ENCODE measurements at places on chromosomes 6 and 20.

DNA sequence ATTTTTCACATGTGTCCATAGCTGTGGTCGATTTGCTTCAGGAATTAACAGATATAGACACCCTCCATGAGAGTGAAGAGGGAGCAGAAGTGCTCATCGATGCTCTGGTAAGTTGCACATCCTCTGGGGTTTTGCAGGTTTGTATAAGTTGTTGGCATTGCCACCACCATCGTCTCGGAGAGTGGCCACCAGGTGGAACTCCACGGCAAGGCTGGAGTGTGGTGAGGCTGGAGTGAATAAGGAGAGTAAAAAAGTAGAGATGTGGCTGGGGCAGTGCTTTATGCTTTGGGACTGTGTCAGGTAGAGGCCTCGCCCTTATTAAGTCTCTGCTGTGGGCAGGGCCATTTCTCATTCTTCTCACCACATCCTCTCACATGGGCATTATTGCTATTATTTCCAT is 63.7 kb downstream of the CTNNBL1 start:
- no peak for DNase-seq

DNA sequence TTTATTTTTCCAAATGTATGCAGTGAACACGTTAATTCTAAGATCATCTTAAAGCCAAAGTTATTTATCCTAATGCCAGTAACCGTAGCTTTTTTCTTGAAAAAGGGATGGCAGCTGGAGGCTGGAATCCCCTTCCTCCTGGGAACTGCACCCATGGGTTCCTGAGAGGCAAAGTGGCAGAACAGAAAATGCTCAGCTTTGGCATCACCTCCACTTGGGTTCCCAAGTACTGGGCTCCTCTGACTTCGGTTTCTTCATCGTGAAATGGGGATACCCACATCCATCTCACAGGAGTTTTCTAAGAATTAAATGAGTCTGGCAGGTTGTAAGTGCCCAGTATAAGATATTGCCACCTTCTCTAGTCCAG is 6.2 kb upstream of the DDX43 start:
- DNase-seq = no peak

DNA sequence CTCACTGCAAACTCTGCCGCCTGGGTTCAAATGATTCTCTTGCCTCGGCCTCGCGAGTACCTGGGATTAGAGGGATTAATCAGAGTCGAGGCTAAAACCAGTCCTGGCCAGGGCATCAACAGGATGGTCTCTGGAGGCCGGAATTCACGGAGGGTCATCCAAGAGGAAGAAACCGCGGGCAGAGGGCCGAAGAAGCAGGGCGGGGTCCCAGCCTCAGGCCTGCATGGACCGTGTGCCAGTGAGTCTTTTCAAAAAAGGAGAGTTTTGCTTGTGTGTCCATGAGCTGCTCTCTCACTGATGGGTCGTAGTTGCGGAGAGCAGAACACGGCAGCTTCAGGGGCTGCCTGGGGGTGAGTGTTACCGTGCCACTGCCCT is 295.1 kb upstream of the ZNF337 start:
- DNase-seq = no peak

DNA sequence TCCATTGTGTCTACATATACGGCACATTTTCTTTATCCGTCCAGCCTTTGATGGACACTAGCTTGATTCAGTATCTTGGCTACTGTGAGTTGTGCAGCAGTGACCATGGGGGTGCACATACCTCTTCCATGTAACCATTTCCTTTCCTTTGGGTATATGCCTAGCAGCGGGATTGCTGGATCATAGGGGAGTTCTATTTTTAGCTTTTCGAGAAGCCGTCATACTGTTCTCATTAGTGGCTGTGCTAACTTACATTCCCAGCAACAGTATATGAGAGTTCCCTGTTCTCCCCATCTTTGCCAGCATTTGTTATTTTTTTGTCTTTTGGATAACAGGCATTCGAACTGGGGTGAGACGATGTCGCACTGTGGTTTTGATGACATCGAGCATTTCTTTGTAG is 395.0 kb downstream of the SMOC2 start:
- DNase-seq = no peak

Measured in stimulated activated CD8-positive, alpha-beta memory T cell treated with anti-CD3 and anti-CD28 coated beads, Interleukin-15, amount 100 ng/mL, for 4 hours (primary cell).